Stimulated activated CD4-positive, alpha-beta T cell treated with anti-CD3 and anti-CD28 coated beads, Interleukin-4, amount 100 ng/mL, for 48 hours (primary cell): ENCODE measurements at places on chromosomes 16 and 17.
A peak's percentile ranks its signal among the peaks of the same experiment; 100 is the strongest.

- no peak for DNase-seq
These were observed 3.8 kb downstream of the SF3B3 start for GRCh38 chr16:70527315-70527996.

GRCh38 chr16:28298511-28298878 is 6.2 kb downstream of the SBK1 start:
- DNase-seq = no peak

GRCh38 chr17:60989846-60990245 is 312.2 kb downstream of the BCAS3 start:
- DNase-seq = no peak

- DNase-seq = peak; percentile 14
These were observed 49.5 kb upstream of the MEAK7 start for GRCh38 chr16:84553873-84554399.

DNA sequence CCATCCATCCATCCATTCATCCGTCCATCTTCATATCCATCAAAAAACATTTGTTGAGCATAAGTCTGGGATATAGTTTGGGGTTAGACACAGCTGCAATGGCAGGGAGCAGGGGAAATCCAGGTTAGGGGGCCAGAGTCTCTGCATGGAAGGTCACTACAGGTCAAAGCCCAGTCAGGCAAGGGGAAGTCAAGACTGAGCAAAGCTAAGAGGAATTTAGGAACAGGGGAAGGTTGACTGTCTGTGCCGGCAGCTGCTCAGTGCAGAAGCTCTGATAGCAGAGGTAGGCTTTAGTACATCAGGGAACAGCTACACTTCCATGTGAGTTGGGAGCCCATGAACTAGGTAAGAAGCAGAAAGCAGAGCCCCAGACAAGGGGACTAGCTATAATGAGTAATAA is 68.1 kb downstream of the IRF8 start:
- no peak for DNase-seq
